ENCODE measurements at places on chromosomes 12 and 14.

DNA sequence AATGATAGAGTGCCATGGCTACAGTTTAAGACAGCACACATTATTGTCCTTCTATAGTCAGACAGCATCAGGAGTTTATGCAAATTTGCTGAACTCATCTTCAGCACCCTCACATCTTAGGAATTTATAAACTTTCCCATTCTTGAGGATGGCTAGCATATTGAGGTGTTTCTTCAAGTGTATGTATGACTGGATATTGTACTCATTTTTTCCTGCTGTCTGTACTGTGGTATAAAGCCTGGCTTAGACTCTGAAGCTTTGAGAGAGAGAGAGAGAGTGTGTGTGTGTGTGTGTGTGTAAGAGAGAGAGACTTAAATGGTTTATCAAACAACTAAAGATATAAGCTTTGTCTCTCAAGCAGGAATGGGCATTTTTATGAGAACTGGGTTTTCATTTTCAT lies 161.6 kb downstream of the PIK3C2G start:
- no peak for DNase-seq

DNA sequence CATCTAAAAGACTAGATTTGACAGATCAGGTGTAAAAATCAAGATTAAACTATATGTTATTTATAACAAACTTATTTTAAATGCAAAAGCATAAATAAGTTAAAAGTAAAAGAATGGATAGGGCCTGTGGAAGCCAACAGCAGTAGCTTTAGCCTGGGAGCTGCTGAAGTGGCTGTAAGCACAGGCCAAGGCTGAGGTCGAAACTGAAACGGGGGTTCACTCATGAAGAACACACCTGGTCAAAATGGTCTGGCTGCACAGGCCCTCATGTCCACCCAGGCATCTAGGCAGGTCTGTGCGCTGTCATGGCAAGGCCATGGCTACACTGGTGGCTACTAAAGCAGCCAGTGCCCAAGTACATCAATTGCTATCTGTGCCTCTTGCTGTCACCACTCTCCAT lies 23.1 kb downstream of the CATSPERB start:
- DNase-seq = no peak

- no peak for DNase-seq
Observed at GRCh38 chr14:59123975-59124374, 64.5 kb upstream of the DAAM1 start.

DNA sequence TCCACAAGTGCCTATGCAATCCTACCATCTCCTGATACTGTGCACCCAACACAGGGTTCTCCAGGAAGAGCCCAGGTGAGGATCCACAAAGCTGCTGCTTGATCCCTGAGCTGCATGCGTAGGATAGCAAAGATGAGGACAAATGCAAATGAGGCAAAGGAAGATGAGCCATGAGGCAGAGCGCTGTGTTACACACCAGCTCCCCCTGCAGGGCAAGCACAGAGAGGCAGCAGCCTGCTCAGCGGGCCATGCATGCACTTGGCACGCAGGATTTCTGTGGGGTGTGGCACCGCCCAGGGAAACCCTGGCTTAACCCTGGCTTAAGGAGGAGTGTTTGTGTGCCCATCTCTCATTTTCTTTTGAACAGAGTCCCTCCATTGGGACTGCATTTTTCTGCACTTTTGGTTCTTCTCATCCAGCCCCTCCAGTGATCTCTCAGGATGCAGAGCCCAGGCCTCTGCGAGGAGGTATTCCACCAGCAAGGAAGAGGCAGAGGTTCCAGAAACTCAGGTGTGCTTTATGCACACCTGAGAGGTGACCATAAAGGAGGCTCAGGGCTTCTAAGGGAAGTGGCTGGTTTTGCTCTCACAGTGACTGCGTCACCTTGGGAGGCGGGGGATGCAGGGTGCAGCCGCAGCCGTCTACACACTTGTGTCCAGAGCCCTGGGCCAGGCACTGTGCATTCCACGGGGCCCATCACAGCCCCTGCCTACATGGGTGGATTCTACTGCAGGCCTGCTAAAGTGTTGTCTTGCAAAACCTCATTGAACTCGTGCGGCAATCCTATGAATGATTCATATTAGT lies 973.3 kb upstream of the TMEM132C start:
- DNase-seq = no peak

DNA sequence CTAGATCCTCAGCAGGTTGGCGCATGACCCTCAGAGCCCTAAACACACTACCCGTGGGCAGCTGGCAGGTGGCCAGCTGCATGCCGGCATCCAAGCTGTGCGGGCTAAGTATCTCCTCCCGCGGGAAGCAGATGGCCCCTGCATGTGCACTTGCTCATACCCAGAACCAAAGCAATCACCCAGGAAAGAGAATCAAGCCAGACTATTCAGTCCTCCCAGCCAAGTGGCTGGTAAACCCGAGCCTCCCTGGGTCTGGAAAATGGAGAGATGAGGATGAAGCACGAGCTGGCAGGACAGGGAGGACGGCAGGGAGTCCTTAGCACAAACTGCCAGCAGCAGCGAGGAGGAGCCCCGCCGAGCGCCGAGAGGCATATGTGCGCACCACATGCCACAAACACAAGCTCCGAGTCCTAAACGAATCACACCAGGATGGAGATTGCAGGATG lies 139.7 kb downstream of the RIMBP2 start:
- DNase-seq = no peak

DNA sequence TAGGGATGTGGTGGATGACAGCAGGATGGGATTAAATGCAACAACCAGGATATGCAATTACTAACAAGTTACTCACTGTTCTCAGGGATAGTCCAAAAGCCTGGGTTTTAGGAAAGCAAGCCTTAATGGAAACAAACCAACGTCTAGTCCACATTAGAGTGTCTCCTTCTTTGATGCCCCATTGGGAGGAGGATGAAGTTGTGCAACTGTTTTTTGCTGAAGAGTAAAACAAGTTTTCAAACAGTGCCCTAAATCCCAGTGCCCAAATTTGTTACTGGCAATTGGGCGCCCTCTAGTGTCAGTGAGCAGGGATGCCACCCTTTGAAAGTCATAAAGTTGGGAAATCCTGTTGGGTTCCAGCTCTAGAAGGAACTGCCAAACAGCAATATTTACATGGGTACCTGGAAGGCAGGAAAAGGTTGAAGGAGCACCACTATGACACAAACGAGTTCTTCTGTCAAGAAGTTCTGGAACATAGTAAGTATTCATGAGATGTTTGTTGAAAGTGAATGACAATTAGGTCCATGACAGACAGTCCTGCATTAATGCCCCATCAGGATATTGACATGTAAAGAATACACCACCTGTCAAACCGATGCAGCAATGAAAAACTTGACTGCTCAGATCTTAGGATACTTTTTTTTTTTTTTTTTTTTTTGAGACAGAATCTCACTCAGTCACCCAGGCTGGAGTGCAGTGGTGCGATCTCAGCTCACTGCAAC lies 11.1 kb upstream of the DPF3 start:
- DNase-seq = no peak

DNA sequence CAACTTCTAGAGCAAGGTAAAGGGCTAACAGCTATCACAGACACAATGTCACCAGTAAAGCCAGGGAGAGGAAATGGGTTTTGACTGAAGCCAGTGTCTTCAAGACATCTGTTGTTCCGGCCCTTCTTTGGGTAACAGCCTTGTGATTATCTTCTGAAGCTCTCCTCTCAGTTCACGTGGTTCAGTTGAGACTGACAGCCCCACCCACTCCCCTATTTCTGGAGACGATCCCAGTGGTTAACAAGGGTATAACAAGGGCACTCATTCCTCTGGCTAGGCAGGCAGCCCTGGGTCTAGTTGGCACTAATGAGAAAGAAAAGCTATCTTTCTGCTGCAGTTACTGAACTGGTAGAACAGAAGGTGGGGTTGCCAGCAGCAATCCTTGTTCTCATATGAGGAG lies 6.9 kb downstream of the GNPTAB start:
- DNase-seq = no peak

GRCh38 chr12:132143336-132144071 lies 615 bp downstream of the DDX51 start:
- DNase-seq = no peak

- no peak for DNase-seq
Observed at GRCh38 chr14:95088665-95089064, 68.7 kb downstream of the DICER1 start.

- DNase-seq = no peak
Observed at GRCh38 chr12:2113119-2113912, 60.5 kb downstream of the CACNA1C start.

- no peak for DNase-seq
Observed at GRCh38 chr12:563787-564298, 99.4 kb downstream of the NINJ2 start.

- DNase-seq = no peak
Observed at GRCh38 chr12:42666671-42667243, 77.2 kb upstream of the PRICKLE1 start.

DNA sequence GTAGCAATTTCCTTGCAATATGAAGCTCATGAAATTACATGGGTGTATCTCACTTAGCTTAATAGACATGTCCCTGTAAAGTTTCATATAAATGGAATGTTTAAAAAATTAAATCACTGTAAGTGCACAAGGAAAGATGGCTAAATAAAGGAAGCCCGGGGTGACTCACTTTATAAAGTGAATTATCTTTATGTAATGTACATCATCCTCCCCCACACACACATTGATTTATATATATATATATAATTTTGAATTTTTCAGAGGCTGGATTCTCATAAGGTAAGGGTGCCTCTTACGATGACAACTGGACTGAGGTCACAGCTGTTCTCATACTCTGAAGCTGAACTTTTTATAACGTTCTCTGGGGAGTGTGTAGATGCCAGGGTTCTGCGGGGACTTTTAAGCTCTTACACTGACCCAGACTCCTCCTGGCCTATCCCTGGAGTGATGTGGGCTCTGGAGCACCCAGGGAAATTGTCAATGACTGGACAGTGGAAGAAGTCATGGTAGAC lies 108.7 kb upstream of the HIF1A start:
- DNase-seq = no peak

DNA sequence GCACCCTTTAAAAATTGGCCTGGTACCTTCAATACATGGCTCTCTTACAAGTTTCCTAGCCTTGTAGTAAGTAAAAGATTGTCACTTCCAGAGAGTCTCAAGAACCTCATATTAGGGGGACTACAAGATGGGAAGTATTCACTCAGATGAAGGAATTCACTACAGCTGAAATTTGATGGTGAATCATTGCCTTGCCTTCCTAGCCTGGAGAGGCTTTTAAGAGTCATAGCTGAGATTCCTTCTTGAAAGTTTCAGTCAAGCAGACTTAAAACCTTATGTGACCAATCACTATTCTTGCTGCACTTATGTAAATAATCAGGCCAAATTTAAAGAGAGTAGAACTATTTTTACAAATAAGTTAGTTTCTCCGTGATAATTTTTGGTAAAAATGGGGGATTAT lies 451.6 kb downstream of the TRHDE start:
- DNase-seq = no peak

DNA sequence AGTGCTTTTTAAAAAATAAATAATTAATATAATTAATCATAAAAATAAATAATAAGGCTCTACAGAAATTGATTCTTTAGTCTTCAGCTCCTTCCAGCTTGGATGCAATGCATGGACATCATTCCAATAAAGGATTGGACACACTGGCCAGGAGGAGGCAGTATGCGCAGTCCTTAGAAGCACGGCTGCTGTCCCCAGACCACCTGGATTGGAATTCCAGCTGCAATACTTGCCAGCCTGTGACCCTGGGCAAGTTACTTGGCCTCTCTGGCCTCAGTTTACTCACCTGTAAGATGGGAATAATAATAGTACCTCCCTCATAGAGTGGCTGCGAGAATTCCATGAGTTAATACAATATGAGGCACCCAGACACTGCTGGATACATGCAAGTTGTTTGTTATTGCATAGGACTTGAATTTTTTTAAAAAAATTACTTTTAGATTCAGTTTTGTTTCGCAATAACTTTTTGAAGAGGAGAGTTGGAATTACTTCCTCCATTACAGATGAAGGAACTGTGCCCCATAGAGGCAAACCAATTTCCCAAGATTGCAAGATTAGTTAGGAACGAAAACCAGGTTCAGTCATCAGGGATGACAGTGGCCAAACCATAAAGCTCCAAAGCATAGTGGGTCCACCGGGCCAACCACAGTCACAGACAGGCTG lies 12.2 kb downstream of the RPH3A start:
- no peak for DNase-seq

DNA sequence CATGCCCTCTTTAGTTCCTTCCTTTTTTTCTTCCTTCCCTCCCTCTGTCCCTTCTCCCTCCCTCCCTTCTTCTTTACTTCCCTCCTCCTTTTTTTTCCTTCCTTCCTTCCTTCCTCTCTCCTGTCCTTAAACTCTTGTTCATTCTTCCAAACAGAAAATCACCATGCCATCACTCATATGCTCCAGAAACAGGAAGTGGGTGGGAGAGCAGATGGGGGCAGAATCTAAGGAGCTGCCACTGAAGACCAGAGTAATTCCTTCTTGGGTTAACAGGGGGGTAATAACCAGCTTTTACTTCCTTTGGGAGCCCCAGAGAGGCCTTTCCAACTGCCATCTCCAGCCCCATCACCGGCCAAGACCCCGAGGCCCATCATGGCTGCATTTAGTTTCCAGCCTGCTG lies 51.2 kb downstream of the SVOP start:
- no peak for DNase-seq

- no peak for DNase-seq
Observed at GRCh38 chr12:103530307-103531066, 34.7 kb upstream of the C12orf42 start.

GRCh38 chr12:14454098-14454907 lies 88.8 kb downstream of the ATF7IP start:
- no peak for DNase-seq

- DNase-seq = no peak
Observed at GRCh38 chr12:30828686-30829085, 73.9 kb upstream of the CAPRIN2 start.

DNA sequence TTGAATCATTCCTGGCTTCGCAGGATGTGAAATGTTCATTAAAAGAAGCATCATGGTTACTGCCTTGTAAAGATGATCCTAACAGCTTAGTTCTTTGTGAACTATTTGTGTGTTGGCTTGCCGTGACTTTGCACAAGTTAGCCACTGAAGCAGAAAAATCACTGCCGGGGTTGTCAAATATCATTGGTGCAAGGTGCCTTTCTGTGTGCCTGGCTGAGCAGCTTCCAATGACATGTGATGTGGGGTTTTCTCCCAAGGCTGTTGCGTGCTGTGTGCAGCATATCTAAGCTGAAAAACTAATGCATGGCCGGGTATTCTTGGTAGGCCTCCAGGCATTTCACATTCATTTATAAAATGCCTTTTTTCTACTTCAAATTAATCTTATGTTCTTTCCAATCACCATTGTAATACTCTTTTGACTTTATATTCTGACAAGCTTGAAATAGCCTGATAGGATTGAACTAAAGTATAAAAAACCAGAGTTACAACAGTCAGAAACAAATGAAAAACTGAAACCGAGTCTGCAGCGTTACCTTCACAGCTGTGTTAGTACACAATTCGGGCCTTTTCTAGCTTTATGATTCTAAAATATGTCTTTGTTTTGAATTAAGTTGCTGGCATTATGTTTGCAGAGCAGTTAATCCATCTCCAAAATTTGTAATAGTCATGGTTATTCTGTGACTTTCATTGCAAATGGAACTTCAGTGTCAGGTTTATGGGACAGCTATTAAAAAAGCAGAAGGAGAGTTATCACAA lies 222.1 kb downstream of the SYT1 start:
- peak; percentile 18 for DNase-seq

DNA sequence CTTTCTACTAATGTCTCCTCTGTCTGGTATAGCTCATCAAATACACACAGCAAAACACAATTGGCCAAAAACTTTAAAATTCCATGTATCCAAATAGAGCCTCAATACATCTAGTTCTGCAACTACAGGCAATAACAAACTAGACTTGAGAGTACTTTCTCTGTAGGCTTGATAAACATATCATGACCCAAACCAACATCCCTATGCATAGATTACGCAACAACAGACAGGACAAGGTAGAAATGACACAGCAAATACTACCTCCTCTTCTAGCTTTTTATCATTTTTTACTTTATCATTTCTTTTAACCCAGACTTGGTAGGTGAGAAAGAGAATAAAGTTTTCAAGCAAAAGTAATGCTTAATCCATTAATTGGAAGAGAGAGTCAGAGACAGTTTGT lies 41.8 kb downstream of the EML5 start:
- no peak for DNase-seq

Data from urinary bladder (tissue), 4 donors.